ENCODE measurements at places on chromosomes 7 and 10. TPM values are rescaled to one million over a fixed set of nuclear protein-coding genes. Genes with fewer than 3 reads are reported as not detected.

GRCh38 chr7:2470204-2471021 lies 5.8 kb downstream of the GRIFIN start:
- no peak overlapping the region for H3K4me3 ChIP-seq
- peaks cover 7% of the 10 kb centered on the region for H3K4me1 ChIP-seq
- H3K27me3 ChIP-seq: peaks cover 15% of the 10 kb centered on the region

GRCh38 chr10:123771877-123772644 lies 105.9 kb downstream of the GPR26 start:
- peaks cover 4% of the 10 kb centered on the region for H3K36me3 ChIP-seq
- no peak for DNase-seq
- no peaks in the 10 kb centered on the region for H3K4me1 ChIP-seq
- H3K4me3 ChIP-seq: peak overlapping the region; percentile 8
- peak overlapping the region; percentile 86 for H3K27ac ChIP-seq

GRCh38 chr10:121526135-121526790 lies 72.0 kb downstream of the FGFR2 start:
- no peaks in the 10 kb centered on the region for H3K27me3 ChIP-seq
- no peaks in the 10 kb centered on the region for H3K36me3 ChIP-seq
- no peak for DNase-seq
- no peak overlapping the region for H3K27ac ChIP-seq

DNA sequence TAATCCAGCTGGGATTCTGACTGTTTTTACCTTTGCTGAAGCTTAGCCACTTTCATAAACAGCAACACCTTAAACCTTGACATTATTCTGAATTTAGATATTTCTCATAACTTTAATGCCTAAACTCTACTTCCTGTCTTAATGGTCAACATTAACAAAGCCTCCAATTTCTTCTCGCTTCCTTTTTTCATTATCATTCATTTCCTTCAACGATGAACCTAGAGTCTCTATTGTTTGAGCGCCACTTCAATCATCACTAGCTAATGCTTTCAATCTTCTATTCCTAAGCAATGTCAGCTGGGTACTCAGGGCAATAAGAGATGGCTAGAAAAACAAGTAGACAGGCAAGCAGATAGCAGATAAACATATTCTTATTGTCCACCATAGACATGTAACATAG lies 96.6 kb upstream of the TMEM196 start:
- no peaks in the 10 kb centered on the region for H3K27me3 ChIP-seq
- no peak for DNase-seq
- H3K36me3 ChIP-seq: no peaks in the 10 kb centered on the region
- H3K27ac ChIP-seq: no peak overlapping the region

- H3K27me3 ChIP-seq: peaks cover 4% of the 10 kb centered on the region
- no peaks in the 10 kb centered on the region for H3K4me1 ChIP-seq
- no peak for DNase-seq
- no peak overlapping the region for H3K27ac ChIP-seq
Observed at GRCh38 chr7:91787931-91788330, 92.6 kb downstream of the MTERF1 start.

DNA sequence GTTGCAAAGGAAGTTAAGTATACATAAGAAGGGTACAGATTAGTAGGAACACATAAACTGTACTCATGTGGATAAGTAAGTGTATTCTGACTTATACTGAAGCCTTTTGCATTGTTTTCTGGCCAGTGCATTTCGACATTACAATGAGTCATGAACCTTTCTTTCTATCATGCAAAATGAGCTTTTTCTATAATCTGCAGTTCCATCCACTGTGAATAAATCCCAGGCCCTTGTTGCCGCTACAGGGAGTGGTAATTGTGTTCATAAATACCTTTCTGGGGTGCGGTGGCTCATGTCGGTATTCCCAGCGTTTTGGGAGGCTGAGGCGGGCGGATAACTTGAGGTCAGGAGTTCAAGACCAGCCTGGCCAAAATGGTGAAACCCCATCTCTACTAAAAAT lies 858.3 kb downstream of the GRM8 start:
- H3K4me1 ChIP-seq: no peaks in the 10 kb centered on the region
- H3K4me3 ChIP-seq: no peak overlapping the region
- no peaks in the 10 kb centered on the region for H3K36me3 ChIP-seq

- no peaks in the 10 kb centered on the region for H3K36me3 ChIP-seq
- no peak overlapping the region for H3K27ac ChIP-seq
- peak; percentile 47 for DNase-seq
- peaks cover 3% of the 10 kb centered on the region for H3K4me1 ChIP-seq
Observed at GRCh38 chr10:109956454-109957091, 33.3 kb upstream of the XPNPEP1 start.

The TRIM73 gene
- 8.2 TPM for total RNA-seq

The UNC5B gene
- total RNA-seq: 0.05 TPM
